Thyroid gland (tissue), 4 donors: ENCODE measurements at places on chromosomes 7 and 10. TPM values are rescaled to one million over a fixed set of nuclear protein-coding genes. Genes with fewer than 3 reads are reported as not detected.

GRCh38 chr10:112447620-112447928 is 559 bp downstream of the VTI1A start:
- H3K4me3 ChIP-seq, result peak overlapping the region; percentile 86
- no peak for DNase-seq

CPA5 gene
- total RNA-seq, result not detected

- no peak for DNase-seq
- H3K36me3 ChIP-seq, result no peaks in the 10 kb centered on the region
- H3K4me1 ChIP-seq, result no peaks in the 10 kb centered on the region
- no peaks in the 10 kb centered on the region for H3K27me3 ChIP-seq
- H3K4me3 ChIP-seq, result no peak overlapping the region
Observed at GRCh38 chr10:88318803-88319202, 264.3 kb downstream of the RNLS start.

DNA sequence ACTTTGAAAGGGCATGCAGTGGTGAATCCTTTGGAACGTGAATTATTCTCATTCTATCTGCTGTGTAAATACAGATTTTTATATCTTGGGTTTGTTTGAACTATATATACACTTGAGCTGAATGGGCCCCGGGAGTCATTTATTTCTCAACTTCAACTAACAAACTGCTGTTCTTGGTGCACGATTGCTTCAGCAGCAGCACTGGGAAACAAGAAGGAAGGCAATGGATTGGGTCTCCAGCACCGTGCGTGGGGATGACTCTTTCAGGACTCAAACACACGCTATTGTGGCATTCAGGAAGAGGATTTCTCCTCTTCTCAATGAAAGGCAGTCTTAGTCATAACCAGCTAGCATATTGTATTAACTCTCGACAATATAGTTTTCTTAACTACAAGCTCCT is 226.0 kb upstream of the NFE2L3 start:
- H3K27ac ChIP-seq, result no peak overlapping the region
- H3K4me3 ChIP-seq, result no peak overlapping the region
- no peak for DNase-seq

GRCh38 chr7:47377741-47378140 is 204.2 kb downstream of the TNS3 start:
- DNase-seq, result no peak
- H3K36me3 ChIP-seq, result no peaks in the 10 kb centered on the region
- H3K4me3 ChIP-seq, result no peak overlapping the region
- peaks cover 79% of the 10 kb centered on the region for H3K4me1 ChIP-seq

- peaks cover 29% of the 10 kb centered on the region for H3K4me1 ChIP-seq
- no peaks in the 10 kb centered on the region for H3K27me3 ChIP-seq
- H3K36me3 ChIP-seq, result no peaks in the 10 kb centered on the region
- peak within 1 kb of the TSS; percentile 91 for H3K27ac ChIP-seq
- peak; percentile 93 for DNase-seq
Observed at GRCh38 chr10:23095404-23095965, at the start of gene MSRB2. Gene MSRB2 (plus strand): TSS chr10:23095579. CDS start chr10:23095609, 30 bp downstream.

DNA sequence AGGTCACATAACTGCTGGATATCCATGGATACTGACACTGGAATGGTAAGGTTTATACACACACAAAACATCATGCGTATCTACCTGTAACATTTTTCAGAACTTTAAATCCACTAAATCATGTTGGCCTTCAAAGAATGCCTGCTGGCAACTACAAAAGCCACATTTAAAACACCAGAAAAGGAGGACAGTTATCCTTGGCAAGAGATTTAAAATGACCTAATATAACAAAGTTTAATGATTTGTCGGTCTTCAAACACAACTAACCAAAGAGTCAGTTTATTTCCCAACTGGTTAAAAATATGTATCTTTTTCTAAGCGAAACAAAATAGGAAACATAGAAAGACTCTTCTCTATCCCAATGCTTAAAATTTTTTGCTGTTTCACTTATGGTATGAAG is 24.0 kb downstream of the WAPL start:
- H3K4me1 ChIP-seq, result peaks cover 14% of the 10 kb centered on the region
- DNase-seq, result no peak
- H3K36me3 ChIP-seq, result peaks cover 11% of the 10 kb centered on the region
- no peaks in the 10 kb centered on the region for H3K27me3 ChIP-seq

PKD2L1 gene
- not detected for total RNA-seq

PIK3AP1 gene
- 10.3 TPM for total RNA-seq

AKR1C4 gene
- total RNA-seq, result not detected

DNA sequence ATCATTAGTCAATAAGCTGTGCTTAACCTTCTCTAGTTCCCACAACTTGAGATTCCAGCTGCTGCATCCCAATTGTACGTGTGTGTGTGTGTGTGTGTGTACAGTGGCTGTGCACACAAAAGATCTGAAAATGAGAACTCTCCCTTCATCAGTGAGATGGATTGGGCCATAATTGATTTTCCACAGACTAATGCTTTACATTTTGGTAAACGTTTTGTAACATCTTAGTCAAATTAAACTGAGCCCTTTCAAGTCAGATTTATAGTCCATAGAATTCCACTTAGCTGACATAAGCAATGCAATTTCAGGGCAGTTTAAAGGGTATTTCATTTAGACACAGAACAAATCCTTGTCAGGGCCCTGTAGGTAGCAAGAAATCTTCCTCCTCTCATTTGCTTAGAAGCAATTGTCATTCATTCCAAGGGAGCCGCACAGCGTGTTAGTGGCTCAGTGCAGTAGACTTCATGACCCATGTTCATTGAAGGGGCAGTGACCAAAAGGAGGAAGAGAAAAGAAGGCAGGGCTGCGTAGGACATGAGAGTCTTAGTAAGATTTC is 1123.5 kb upstream of the AUTS2 start:
- no peaks in the 10 kb centered on the region for H3K4me1 ChIP-seq
- H3K27me3 ChIP-seq, result no peaks in the 10 kb centered on the region
- no peak for DNase-seq
- H3K27ac ChIP-seq, result no peak overlapping the region
- no peak overlapping the region for H3K4me3 ChIP-seq

PRPS1L1 gene
- not detected for total RNA-seq

ACBD7 gene
- 1.3 TPM for total RNA-seq

ANKRD61 gene
- total RNA-seq, result not detected

NPTX2 gene
- total RNA-seq, result 3.0 TPM

GRCh38 chr7:79778786-79779770 is 325.6 kb upstream of the MAGI2 start:
- H3K36me3 ChIP-seq, result no peaks in the 10 kb centered on the region
- H3K4me1 ChIP-seq, result no peaks in the 10 kb centered on the region
- H3K27me3 ChIP-seq, result no peaks in the 10 kb centered on the region
- no peak overlapping the region for H3K27ac ChIP-seq

- H3K4me3 ChIP-seq, result peak overlapping the region; percentile 37
- H3K36me3 ChIP-seq, result no peaks in the 10 kb centered on the region
- peaks cover 4% of the 10 kb centered on the region for H3K4me1 ChIP-seq
- H3K27me3 ChIP-seq, result no peaks in the 10 kb centered on the region
Observed at GRCh38 chr7:4641091-4641666, 40.9 kb upstream of the FOXK1 start.

GRCh38 chr7:39987641-39988347 is 37.7 kb downstream of the CDK13 start:
- peak overlapping the region; percentile 49 for H3K27ac ChIP-seq
- no peaks in the 10 kb centered on the region for H3K27me3 ChIP-seq
- H3K4me1 ChIP-seq, result peaks cover 27% of the 10 kb centered on the region
- no peak overlapping the region for H3K4me3 ChIP-seq

RHOBTB1 gene
- total RNA-seq, result 10.5 TPM

CCDC7 gene
- total RNA-seq, result 41.2 TPM

DNA sequence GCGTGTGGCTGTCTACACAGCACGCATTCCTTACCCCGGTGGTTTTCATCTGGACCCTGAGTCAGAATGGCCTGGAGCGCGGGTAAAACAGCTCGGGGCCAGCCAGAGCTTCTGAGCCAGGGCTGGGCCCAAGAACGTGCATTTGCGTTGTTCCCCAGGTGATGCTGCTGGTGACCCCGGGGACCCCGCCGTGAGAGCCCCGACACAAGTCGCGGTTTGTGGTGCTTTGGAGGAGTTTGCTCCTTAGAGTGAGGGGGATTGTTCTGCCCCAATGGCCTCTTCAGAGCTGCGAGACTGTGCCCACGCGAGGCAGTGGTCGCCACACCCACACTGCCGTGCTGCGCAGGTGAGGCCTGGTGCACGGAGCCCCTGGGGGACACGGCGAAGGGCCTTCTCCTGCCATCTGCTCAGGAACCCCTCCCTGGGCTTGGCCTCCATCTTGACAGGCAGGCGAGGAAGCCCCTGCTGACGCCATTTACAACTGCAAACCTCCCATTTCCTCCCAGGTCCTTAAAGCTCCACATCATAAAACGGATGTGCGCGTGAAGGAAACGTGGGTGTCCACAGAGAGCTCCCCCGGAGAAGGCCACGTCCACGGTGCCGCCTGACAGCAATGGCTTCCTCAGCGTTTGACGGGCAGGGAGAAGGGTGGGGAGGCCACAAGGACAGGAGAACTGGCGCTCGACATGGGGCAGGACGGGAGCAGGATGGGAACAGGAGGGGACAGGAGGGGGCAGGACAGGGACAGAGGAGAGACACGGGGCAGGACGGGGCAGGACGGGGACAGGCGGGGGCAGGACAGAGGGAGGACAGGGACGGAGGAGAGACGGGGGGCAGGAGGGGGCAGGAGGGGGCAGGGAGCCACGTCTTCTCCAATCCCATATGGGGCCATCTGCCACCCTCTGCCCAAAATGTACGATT is 477.2 kb downstream of the DNAJB6 start:
- H3K4me3 ChIP-seq, result no peak overlapping the region
- H3K4me1 ChIP-seq, result no peaks in the 10 kb centered on the region
- no peaks in the 10 kb centered on the region for H3K36me3 ChIP-seq
- DNase-seq, result no peak
- no peaks in the 10 kb centered on the region for H3K27me3 ChIP-seq

NACAD gene
- 1.2 TPM for total RNA-seq

- no peak overlapping the region for H3K27ac ChIP-seq
- H3K36me3 ChIP-seq, result peaks cover 25% of the 10 kb centered on the region
- no peak for DNase-seq
Observed at GRCh38 chr10:74121368-74121767, 29.3 kb downstream of the AP3M1 start.

DNA sequence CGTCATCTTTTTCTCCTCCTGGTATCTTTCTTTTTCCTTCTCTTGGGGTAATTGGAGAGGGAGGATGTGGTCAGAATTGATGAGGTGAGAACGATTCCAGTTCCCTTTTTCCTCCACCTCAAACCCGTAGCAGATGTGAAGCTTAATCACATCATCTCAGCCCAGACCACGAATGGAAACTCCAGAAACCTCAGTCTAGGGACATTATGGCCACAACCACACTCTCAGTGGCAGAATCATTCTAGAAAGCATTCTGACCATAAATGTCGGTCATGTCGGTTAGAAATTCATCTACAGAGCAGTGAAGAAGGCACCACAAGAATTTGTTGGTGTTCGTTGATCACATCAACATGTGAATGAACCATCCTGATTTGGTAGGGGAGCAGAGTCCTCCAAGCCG is 78.7 kb downstream of the GATA3 start:
- no peaks in the 10 kb centered on the region for H3K4me1 ChIP-seq
- no peak overlapping the region for H3K4me3 ChIP-seq
- DNase-seq, result no peak
- no peak overlapping the region for H3K27ac ChIP-seq
- H3K27me3 ChIP-seq, result no peaks in the 10 kb centered on the region
- no peaks in the 10 kb centered on the region for H3K36me3 ChIP-seq

DNA sequence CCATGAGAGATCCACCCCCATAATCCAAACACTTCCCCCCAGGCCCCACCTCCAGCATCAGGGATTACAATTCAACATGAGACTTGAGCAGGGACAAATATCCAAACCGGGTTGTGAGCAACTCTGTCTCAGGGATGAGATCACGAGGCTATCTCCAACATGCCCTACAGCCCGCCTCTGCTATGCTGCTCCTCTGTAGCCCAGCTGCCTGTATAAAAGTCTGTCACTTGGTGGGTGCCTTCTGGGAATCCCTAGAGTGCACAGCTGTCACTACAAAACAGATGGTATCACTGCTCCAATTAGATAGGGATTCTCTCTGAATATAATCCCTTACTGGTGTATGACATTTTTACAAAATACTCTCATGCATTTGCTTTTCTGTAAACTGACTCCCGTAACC is 114.9 kb upstream of the NANOS1 start:
- no peak overlapping the region for H3K4me3 ChIP-seq
- H3K27me3 ChIP-seq, result no peaks in the 10 kb centered on the region
- no peak overlapping the region for H3K27ac ChIP-seq
- peaks cover 6% of the 10 kb centered on the region for H3K4me1 ChIP-seq
- no peak for DNase-seq
- H3K36me3 ChIP-seq, result no peaks in the 10 kb centered on the region

DNA sequence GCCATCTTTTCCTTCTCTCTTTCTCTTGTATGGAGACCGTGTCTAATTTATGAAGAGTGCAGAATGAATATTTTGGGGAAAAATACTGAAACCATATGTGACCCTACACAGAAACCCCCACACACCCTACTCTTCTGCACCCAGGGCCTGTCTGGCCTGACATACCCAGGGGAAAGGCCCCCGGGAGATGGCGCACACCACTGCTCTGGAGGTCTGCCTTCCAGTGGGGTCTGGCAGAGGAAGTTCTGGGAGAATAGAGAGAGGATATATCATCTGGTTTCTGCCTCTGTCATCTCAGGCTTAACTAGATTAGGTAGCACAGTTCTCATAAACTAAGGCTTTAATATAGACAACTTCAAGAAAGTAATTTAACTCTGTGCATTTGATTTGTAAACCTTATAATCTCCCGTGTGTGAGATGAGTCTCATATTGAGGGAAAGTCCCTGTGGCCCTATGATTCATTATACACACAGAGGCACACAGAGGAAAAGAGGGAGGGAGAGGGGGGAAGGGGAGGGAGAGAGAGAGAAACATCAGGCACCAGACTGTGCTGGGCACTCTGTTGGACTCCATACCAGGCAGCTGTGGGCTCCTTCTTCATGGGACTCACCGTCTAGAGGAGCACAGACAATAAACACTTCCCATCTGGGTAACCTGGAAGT is 123.3 kb downstream of the AOAH start:
- H3K27me3 ChIP-seq, result no peaks in the 10 kb centered on the region
- H3K27ac ChIP-seq, result no peak overlapping the region
- no peaks in the 10 kb centered on the region for H3K4me1 ChIP-seq

- H3K4me1 ChIP-seq, result no peaks in the 10 kb centered on the region
- H3K36me3 ChIP-seq, result no peaks in the 10 kb centered on the region
- DNase-seq, result no peak
- H3K27me3 ChIP-seq, result no peaks in the 10 kb centered on the region
- H3K4me3 ChIP-seq, result no peak overlapping the region
Observed at GRCh38 chr10:31921031-31921430, 7.6 kb downstream of the ARHGAP12 start.

GRCh38 chr10:112353046-112353445 is 20.9 kb upstream of the ACSL5 start:
- no peak for DNase-seq
- H3K36me3 ChIP-seq, result no peaks in the 10 kb centered on the region
- no peaks in the 10 kb centered on the region for H3K4me1 ChIP-seq
- H3K27ac ChIP-seq, result no peak overlapping the region

DNA sequence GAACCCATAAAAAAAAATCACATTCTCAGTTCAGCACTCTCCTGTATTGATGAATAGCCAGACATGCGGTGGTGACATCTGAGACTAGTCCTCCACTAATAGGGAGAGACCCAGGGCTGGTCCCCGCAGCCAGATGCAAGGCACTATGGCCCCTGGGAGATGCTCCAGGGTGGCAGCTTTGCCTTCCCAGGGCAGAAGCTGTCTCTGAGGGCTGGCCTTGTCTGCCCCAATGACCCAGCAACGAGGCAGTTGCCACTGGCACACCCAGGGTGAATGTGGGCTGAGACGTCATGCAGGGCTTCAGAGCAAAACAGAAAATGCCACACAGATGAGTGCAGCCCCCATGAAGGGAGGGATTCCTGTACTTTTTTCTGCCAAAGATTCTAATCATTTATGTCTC is 50.1 kb upstream of the GDF10 start:
- H3K27ac ChIP-seq, result no peak overlapping the region
- no peaks in the 10 kb centered on the region for H3K4me1 ChIP-seq
- H3K27me3 ChIP-seq, result no peaks in the 10 kb centered on the region
- no peak for DNase-seq
- no peaks in the 10 kb centered on the region for H3K36me3 ChIP-seq
